ENCODE measurements at places on chromosomes 5 and 9.

DNA sequence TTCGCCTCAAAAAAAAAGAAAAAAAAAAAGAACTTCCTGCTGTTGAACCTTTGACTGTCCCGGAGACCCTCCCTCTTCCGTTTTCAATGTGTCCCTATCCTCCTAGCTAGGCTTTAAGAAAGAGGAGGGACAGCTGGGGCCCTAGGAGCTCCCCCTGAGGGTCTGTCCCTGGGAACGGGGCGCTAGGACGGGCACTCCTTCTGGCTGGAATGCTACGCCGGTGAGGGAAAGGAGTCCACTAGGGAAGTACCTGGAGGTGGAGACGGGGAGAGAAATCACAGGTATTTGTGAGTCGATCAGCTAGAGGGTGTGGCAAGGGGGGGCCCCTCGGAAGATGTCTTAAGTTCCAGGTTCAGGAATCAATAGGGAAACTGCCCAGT lies 4.6 kb downstream of the SIT1 start:
- no peak for DNase-seq

DNA sequence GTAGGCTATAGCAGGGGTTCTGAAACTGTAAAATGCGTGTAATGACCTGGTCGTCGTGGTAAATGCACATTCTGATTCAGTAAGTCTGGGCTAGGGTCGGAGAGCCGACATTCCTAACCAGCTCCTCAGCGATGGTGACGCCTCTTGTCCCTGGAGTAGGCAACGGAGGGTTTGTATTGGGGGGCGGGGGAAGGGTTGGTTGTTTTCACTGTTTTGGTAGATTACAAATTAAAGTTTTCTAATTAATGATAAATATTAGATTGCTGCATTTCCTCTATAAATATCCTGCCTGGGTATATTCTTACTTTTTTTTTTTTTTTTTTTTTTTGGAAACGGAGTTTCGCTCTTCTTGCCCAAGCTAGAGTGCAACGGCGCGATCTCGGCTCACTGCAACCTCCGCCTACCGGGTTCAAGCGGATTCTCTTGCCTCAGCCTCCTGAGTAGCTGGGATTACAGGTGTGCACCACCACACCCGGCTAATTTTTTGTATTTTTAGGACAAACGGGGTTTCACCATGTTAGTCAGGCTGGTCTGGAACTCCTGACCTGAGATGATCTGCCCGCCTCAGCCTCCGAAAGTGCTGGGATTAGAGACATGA lies 566 bp upstream of the ALDH7A1 start:
- no peak for DNase-seq

DNA sequence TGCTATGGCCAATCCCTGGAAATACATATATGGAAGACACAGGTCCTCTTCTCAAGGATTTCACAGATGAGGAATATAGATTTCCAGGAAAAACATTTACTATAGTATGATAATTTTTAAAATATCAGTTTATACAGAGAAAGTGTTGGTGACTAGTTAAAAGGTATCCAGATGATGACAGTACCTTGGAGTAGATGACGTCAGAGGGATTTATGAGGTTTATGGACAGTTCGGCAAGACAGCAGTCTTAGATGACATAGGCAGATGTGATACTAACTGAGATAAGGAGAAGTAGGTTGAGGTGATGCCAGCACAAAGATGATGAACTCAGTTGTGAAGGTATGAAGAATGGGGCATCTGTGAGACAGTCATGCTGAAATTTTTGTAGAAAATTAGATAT lies 750.3 kb downstream of the PRELID2 start:
- DNase-seq, result no peak

GRCh38 chr5:180853848-180854176 lies 7.3 kb downstream of the ZFP62 start:
- DNase-seq, result no peak

- DNase-seq, result no peak
Measured at GRCh38 chr5:176778921-176779465, 31.4 kb upstream of the UNC5A start.

- DNase-seq, result no peak
Measured at GRCh38 chr5:77379558-77380061, 112.5 kb downstream of the WDR41 start.

DNA sequence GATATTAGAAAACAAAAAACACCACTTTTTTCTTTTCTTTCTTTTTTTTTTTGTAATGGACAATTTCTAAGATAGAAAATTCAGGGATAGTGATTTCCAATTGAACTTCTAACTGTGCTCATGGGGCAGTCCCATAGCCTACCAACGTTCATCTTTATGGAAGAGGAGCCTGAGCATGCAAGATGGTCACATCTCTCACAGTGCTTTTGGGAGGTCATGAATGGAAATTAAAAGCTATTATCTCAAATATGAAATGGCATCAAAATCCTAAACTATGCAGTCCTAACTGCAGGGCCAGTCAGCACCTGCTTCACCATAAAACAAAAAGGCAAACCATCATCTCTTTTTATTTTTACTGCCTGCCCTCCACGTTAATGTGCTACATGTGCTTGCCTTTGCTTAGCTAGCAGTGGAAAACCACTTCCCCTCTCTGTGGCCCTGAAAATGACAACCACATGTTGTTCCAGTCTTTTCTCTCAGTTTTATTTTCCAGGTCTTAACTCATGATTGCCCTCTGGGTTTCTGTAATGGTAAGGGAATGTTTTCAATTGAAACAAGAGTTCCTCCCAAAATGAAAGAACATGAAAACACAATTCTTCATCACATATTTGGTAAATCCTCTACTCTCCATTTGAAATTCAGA lies 16.7 kb downstream of the IFNB1 start:
- DNase-seq, result no peak

DNA sequence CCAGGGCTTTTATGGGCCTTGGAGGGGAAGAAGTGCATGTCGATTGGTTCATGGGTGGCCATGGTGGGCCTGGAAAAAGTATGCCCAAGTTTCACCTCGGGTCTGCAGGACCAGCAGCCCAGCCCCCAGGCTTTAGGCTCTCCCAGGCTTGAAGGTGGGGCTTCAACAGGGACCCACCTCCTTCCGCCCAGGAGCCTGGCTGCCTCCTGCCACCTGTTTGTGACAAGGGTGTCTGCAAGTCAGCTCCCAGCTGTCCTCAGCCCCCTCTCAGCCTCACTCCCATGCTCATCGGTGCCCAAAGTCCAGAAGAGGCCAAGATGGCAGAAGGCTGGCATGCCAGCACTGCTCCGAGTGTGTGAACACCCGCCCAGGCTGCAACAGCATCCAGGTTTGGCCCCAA lies 1063.2 kb upstream of the ACO1 start:
- no peak for DNase-seq

GRCh38 chr5:81519217-81519905 lies 125.4 kb upstream of the ACOT12 start:
- DNase-seq, result no peak

DNA sequence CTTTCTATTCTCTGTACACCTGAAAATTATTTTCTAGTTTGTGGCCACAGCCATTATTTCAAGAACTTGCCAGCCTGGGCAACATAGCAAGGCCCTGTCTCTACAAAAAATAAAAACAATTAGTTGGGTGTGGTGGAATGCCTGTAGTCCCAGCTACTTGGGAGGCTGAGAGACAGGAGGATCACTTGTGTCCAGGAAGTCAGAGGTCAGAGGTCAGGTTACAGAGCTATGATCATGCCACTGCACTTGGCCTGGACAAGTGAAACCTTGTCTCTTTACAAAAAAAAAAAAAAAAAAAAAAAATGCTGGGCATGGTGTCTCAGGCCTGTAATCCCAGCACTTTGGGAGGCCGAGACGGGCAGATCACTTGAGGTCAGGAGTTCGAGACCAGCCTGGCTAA lies 58.3 kb downstream of the HMGCR start:
- no peak for DNase-seq

- peak; percentile 51 for DNase-seq
Measured at GRCh38 chr5:101678481-101679193, 617.4 kb downstream of the SLCO4C1 start.

GRCh38 chr5:52943285-52943684 lies 45.9 kb upstream of the ITGA2 start:
- no peak for DNase-seq

DNA sequence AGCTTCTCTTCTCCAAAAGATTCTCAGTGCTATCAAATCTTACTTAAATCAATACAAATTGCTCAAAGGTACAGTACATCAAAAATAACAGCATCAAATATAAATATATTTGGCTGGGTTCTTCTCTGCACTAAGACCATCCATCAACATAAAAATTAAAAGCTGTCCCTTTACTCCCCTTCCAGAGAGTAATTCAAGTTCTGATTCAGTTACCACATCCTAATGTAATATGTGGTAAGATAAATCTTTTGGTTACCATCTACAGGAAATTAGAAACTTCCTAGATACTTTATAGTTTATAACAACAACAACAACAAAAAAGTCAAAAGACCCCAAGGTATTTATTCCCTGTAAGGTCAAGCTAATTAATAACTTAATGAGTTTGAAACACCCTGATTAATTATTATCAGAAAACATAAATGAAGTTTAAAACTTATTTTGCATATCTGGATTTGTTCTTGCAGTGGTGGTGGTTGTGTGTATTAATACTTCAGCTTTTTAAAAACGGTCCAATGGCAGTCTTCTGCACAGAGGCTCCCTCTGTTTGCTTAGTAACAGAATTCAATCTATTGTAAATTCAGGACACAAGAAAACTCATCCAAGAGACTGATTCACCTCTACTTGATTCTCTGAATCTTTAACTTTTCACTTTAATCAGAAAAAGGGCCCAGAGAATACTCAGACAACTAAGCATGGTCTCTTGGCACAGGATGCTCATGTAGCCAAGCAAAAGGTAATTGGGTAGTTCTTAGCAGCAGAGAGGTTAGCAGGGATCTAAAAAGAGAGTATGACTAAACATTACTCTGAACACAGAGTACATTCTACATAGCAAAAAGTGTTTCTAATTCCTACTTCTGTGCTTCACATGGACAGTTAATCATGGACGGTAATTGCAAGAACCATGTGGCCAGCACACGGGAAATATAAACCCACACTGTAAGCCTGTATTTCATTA lies 20.1 kb downstream of the DIAPH1 start:
- no peak for DNase-seq

- DNase-seq, result no peak
Measured at GRCh38 chr5:97044052-97044451, 98.4 kb downstream of the LIX1 start.

GRCh38 chr9:99020786-99021436 lies 77.2 kb downstream of the COL15A1 start:
- no peak for DNase-seq

- no peak for DNase-seq
Measured at GRCh38 chr5:179267671-179268083, 77.6 kb downstream of the ADAMTS2 start.

DNA sequence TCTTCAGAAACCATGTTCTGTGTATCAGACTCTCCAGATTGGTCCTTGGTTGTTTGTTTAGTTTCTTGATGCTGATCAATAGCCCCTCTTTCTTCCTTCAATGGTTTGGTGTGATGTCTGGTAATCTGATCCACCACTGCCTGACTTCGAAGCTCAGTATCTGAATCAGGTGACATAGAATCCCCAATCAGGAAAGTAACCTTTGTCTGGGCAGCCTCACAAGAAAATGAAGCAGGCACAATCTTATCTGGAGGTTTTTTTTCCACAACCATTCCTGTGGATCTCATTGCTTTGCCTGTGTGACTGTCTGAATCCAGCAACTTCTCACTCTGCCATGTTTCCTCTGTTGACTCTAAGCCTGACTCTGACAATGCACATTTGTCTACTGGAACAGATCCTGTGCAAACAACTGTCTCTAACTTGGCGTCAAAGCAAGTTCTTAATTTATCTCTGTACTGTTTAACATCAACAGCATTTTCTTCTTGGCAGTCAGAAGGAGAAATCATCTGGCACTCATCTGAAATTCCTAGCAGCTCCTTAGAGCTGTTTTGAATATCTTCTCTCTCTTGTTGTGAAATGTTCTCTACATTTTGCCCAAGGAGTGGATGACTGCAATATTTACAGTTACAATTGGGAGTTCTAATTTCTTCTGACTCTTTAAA lies 37.1 kb upstream of the RAPGEF6 start:
- no peak for DNase-seq

GRCh38 chr5:78971998-78972397 lies 13.1 kb downstream of the ARSB start:
- no peak for DNase-seq

DNA sequence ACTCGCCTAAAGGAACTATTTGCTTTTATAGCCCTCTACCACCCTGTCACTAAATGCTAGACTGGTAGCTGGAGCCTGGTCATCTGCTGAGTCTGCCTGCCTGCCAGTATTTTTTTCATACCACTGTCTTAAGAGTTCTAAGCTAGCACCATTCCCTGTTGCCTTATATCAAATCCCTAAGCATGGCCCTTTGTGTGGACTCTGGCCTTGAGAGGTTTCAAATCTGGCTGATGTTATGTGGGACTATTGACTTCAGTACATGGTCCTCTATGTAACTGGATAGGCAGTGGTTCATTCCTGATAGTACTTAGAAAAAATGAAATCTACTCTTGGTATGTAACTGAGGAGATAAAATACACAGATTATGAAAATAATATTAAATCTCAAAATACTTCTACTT lies 103.5 kb downstream of the PLCXD3 start:
- DNase-seq, result no peak

DNA sequence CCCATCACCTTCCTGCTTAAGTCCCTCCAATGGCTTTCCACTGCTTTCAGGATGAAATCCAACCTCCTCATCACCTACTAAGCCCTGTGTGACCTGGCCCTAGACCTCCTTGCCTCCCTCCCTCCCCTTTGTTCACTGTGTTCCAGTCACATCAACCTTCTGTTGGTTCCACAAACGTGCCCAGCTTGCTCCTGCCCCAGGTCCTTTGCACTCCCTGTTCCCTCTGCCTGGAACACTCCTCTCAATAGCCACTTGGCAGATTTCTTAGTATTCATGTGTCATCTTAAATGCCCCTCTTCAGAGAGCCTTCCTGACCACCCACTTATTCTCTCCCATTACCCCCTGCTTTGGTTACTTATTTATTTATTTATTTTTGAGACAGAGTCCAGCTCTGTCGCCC lies 24.1 kb upstream of the STXBP1 start:
- DNase-seq, result no peak

GRCh38 chr9:27088981-27089380 lies 20.0 kb upstream of the TEK start:
- no peak for DNase-seq

DNA sequence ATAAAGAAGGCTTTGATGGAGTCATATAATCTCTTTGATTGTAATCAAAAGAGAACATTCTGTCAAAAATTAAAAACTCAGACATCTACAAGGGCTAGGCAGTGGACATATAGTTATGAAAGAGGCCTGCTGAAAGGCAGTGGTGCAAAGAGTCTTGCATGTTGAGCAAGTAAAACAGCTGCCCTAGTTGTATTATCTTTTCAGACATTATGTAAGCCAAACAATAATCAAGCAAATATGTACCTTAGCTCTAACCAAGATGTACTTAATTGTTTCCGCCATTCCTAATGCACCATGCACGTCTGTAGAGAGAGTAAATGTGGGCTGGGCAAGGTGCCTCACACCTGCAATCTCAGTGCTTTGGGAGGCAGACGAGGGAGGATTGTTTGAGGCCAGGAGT lies 14.3 kb downstream of the GAPT start:
- no peak for DNase-seq

DNA sequence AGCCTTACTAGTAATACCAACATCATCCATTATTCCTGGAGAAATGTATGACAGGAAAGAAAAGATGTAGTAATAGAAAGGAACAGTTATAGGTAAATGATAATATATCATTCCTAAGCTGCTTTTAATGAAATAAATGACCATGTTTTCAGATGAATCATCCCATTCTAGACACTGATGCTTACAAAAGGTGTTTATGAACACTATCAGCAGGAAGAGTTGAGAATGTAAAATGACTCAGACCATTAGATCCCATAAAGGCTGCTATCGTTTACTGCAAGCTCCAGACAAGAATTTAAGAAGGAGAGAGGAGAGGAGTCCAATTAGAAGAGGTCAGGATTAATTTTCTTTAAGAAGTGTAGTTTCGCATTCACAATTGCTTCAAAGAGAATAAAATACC lies 1033.5 kb downstream of the EFNA5 start:
- no peak for DNase-seq
